ENCODE measurements at places on chromosomes 1 and 21.

- DNase-seq: peak; percentile 73
Measured at GRCh38 chr1:20485527-20486456, at the start of gene CAMK2N1. CAMK2N1 (minus strand) TSS chr1:20486210; CDS start chr1:20485379, 831 bp downstream.

GRCh38 chr1:29420202-29420601, 183.9 kb downstream of the PTPRU start:
- DNase-seq: no peak

GRCh38 chr1:59263111-59263510, 33.8 kb upstream of the FGGY start:
- DNase-seq: peak; percentile 48

- DNase-seq: no peak
Measured at GRCh38 chr1:70458131-70458530, 47.1 kb downstream of the CTH start.

DNA sequence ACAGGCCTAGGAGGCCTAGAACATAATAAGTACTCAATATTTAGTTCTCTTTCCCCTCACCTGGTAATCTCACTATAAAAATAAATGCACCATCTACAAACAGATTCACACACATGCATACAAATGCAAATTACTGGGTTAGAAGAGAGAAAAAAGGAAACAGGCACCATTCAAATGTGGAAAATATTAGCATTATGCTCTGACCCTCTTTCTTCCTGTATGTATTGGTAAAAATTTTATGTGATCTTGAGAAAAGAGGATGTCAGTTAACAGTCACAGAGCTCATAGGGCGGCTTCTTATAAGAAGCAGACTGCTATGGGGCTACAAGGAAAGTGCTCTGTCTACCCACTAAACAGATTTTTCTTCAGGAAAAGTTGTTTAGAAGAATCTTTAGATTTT, 565.4 kb downstream of the LMO4 start:
- no peak for DNase-seq

GRCh38 chr21:34880401-34880800, 168.7 kb downstream of the RUNX1 start:
- no peak for DNase-seq

DNA sequence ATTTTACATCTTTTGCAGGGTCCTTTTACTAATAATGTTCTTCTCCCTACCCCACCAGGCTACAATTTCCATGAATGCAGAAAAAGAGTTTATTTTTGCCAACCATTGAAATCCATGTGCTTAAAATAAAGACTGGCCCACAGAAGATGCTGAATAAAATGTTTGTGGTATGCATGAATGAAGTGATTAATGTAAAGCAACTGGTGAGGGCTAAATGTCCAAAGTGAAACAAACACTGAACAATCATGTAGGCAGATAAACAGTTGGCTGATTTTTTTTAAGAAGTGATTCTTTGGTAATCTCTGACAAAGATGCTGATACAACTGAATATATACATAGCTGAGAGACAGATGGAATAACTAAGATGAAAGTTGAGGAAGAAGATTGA, 94.5 kb downstream of the ST6GALNAC5 start:
- DNase-seq: no peak

DNA sequence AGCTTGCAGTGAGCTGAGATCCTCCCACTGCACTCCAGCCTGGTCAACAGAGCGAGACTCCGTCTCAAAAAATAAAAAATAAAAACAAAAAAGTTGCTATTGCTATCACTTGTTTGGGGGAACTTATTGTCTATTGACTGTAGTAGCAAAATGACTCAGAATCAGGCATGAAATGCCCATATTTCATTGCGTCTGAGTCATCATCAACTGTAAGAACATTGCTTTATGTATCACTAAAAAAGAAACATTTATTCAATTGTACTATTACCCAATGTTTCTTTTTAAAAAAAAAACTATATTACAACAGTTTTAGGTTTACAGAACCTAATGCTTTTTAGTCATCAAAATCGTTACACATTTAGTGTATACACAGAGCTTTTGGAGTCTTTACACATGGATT, 91.0 kb upstream of the FMN2 start:
- DNase-seq: peak; percentile 76

- DNase-seq: no peak
Measured at GRCh38 chr1:41856151-41856943, 62.4 kb downstream of the HIVEP3 start.

DNA sequence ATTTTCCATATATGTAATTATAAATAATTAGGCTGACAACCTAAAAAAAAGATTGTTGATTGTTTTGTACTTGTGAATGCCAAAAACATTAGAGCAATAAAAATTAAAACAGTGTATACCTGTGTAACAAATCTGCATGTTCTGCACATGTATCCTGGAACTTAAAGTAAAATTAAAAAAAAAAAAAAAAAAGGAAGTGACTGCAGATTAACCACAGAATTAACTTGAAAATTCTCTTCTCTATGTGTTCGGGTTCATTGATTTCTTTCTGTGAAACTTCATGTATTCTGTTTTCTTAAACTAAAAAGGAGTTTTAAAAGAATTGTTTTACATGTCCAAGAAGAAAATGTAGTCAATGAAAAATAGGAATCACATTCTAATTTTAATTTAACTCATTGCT, 95.7 kb downstream of the FASLG start:
- DNase-seq: no peak

DNA sequence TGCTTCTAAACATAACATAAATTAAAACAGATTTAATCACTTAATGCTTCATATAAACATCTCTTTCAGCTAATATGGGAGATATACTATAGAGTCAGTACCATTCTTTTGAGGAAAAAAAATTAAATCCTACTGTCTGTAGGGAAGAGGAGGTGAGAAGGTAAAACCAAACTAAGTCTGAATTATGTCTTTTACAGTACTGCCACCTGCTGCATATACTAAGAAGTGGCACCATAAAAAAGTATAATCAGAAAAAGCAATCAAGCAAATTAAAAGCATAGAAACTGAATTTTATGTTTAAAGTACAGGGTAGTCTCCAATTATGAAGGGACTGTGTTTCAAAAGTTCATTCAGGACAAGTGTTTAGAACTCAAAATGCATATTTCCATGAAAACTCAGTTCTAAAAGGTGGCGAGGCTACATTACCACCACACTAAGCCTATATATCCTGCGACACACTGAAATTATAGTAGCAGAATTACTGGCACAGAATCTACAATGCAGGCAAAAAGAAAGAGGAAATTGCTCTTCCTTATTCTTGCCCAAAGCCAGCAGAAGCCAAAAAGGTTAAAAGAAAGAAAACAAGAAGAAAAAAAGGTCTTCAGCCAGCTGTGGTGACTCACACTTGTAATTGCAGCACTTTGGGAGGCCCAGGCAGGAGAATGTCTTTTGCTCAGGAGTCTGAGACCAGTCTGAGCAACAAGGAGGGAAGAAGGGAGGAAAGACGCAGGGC, 9.0 kb downstream of the NSL1 start:
- DNase-seq: peak; percentile 28

GRCh38 chr1:62349470-62350233, 30.4 kb upstream of the KANK4 start:
- no peak for DNase-seq

DNA sequence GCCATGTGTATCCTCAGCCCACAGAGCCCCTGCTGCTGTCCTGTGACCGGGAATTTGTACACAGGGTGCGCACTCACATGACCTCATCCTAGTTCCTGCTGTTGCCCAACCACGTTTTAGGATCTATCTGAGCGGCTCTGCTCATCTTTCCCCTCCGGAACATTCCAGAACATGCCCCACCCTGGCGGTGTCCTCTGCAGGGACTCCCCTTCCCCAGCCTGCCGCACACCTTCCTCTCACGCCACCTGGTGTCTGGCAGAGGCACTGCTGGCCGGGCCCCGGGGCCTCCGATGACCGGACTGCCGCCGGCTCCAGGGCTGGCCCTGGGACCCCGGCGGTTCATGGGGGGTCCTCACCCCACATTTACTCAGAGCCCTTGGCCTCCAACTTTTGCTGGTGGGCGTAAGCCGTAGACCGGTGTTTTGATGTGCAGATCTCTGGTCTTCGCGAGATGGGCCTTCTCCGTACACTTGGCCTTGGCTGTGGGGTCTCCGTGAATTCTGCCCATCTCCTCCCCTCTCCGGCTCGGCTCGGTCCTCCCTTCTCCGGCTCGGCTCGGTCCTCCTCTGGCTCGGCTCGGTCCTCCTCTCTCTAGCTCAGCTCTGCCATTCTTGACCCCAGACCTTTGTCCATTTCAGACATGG, 29.5 kb downstream of the ARHGEF16 start:
- peak; percentile 26 for DNase-seq

DNA sequence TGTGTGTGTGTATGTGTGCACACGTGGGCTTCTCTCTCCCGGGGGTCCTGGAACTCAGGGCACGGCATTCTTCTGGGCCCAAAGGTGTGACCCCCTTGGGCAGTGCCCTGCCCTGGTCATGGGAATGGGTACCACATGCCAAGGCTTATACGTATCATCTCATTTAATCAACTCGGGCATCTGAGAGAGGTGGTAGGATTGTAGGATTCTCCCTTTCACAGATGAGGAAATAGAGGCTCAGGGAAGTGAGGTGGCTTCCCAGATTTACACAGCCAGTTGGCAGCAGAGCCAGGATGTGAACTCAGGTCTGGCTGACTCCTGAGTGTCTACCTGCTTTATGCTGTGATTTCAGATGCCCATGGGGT, 15.2 kb downstream of the MYOM3 start:
- DNase-seq: no peak

- DNase-seq: peak; percentile 42
Measured at GRCh38 chr1:154886281-154887015, 16.4 kb upstream of the KCNN3 start.

GRCh38 chr1:10724052-10724494, 72.4 kb downstream of the CASZ1 start:
- no peak for DNase-seq

GRCh38 chr1:208027861-208028260, 116.9 kb upstream of the CD34 start:
- DNase-seq: no peak

GRCh38 chr1:165487921-165488320, 43.0 kb upstream of the RXRG start:
- DNase-seq: no peak

DNA sequence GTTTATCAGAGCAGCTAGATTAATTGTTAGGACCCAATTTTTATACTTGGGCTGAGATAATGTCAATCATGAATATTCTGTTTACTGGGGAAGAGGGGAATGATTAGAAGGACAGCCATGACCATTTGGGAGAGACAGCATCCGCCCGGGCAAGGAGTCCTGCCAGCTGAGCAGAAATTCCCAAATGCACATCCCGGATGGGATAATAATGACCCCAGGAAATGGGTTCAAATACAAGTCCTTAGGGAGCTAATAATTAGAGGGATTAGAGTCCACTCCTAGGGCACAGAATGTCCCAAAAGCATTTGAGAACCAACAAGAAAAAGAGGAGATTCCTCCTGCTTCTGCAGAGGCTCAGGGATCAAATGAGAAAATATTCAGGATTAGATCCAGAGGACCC, 115.9 kb downstream of the LRRC53 start:
- DNase-seq: no peak

DNA sequence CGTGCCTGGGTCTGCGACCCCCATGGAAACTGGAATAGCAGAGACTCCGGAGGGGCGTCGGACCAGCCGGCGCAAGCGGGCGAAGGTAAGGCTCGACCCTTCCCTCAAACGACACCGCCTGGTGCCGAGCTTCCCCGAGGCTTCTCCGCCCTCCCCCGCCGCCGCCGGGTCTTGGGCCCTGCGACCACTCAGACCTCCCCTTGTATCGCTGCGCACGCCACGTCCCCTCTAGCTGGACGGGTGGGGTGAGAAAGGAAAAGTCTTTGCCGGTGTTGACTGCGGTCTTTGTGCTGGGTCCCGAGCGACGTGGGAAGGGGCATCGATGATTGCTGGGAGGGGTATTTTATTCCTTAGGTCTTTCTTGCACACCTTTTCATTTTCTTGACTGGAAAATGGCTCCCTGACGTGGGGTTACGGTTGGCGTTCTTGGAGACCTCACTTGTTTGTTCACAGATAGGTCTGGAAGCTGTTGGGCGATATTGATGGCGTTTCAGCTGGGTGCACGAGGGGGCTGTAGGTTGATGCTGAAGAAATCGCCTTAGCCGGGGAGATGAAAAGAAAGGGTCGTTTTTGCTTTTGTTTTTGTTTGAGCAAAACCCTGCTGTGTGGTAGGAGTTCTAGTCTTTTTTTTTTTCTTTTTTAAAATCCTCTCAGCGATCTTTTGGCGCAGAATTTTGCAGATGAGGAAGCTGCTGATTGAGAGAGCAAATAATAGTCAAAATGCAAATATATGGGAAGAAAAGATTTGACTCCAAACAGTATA, 776 bp downstream of the KDM1A start:
- DNase-seq: peak; percentile 38

DNA sequence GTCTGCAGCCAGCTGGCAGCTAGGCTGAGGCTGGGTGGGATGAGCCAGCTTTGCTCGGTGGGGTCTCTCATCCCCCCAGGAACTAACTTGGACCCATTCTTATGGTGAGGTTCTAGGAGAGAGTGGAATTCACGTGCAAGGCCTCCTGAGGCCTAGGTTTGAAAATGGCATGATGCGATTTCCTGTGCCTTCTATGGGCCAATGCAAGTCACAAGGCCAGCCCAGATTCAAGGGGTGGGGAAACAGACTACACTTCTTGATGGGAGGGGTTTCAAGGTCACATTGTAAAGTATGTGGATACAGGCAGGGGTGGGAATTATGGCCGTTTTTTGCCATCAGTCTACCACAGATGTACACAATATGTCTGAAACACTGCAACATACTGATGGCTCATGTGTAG, 48.3 kb downstream of the HTR6 start:
- no peak for DNase-seq

- no peak for DNase-seq
Measured at GRCh38 chr1:42748021-42748420, 8.0 kb upstream of the CLDN19 start.

DNA sequence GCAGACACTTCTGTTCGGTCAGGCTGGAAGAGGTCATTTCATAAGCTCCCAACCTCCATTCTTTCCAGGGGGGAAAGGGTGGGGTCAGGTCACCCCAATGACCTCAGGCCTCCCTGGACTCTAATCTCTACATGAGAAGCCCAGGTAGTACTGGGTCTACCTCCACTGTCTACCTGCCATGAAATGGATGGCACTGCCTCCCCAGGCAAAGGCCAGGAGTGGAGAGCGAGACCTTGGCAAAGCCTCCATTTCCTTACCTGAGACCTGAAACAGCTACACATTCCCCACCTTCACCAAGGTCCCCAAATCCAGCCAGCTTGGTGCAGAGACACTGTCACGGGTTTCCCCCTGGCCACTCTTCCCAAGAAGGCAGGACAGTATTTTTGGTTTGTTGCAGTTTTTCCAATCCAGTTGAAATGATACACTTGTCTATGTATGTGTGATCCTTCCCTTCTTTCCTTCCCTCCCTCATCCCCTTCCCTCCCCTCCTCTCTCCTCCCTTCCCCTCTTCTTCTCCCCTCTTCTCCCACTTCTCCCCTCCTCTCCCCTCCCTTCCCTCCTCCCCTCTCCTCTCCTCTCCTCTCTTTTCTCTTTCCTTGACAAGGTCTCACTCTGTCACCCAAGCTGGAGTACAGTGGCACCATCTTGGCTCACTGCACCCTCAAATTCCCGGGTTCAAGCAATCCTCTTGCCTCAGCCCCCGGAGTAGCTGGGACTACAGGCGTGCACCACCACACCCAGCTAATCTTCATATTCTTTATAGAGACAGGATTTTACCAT, 16.1 kb downstream of the BTG2 start:
- DNase-seq: no peak
